ENCODE measurements at places on chromosomes 1 and 21.

GRCh38 chr1:156692925-156693847 is 12.2 kb downstream of the CRABP2 start:
- DNase-seq, result no peak

DNA sequence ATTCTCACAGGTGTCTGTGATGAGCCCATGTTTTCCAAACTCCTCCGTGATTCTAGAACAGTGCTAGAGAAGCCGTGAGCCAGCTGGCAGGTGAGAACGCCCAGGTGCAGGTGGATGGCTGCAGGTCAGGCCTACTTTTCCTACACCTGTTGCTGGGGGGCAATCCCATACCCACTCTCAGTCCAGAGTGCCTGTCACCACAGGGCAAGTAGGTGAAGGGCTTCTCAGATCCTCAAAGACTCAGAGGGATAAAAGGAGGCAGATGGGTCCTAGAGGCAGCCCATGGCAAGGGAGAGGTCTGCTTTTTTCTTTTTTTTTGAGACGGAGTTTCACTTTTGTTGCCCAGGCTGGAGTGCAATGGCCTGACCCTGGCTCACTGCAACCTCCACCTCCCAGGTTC is 50.7 kb upstream of the H6PD start:
- DNase-seq, result no peak

DNA sequence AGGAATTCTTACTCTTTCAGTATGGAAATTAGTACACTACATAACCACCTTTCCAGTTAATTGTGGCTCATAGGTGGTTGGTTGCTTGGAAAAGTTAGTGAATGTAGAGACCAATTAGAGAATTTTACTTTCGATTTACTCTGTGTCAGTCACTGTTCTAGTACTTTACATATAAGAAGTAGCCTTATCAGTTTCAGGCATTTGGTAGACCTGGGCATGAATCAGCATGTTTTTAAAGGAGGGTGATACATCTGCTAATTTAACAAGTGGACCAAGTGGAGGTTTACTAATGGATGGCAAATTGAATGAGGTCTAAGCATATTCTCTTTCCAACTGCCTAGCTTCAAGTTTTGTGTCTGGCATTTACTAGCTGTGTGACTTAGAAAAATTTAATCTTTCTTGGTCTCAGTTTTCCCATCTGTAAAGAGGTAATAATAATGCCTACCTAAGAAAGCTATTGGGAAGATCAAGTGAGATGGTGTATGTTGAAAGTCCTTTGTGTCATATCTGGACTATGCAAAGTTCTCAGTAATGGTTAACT is 1158.6 kb downstream of the PLA2G4A start:
- DNase-seq, result no peak

DNA sequence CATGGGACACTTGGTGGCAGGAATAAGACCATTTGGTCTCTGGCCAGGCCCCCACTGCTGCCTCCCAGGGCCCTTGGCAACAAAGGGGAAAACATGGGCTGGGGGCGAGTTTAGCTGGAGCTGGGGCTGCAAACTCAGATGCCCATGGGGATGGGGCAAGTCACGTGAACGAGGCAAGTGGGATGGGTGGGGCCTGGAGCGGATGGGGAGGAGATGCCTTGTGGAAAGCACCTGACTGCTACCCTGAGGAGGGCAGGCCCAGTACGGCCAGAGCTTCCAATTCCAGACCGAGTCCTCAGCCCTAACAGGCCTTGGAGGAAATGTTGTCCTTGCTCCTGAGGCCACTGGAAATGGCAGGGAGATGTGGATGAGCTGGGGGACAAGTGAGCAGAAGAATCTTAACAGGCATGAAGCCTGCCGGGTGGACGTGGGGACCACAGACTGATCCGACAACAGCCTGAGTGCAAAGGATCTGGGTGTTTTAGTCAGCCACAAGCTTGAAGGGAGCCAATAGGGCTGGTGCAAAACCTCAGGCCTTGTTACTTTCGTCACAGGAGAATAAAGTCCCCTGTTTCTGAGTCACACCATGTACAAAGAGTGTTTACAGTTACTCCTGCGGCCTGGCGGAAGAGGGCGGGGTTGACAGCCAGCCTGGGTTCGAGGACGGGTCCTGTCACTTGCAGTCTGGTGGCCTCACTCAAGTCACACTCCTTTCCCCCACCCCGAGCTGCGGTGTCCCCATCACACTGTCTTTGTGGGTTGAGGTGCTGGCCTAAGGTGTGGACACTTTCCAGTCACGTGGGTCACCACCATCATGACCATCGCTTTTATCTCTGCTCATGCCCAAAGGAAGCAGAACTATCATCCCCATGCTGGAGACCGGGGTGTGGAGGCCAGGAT is 19.1 kb downstream of the RUNX3 start:
- peak; percentile 45 for DNase-seq

- DNase-seq, result no peak
Measured at GRCh38 chr21:38725196-38726157, 80.3 kb upstream of the ETS2 start.

Measured in EH (cell line).